ENCODE measurements at places on chromosomes 6 and 20.

- no peaks in the 10 kb centered on the region for H3K36me3 ChIP-seq
- H3K4me3 ChIP-seq = no peak overlapping the region
- DNase-seq = no peak
- peaks cover 5% of the 10 kb centered on the region for H3K27me3 ChIP-seq
These were observed 7.1 kb upstream of the BPIFB1 start for GRCh38 chr20:33275871-33276270.

GRCh38 chr6:26441977-26442376 lies 1.7 kb downstream of the BTN3A3 start:
- peak overlapping the region; percentile 80 for H3K27ac ChIP-seq
- H3K4me1 ChIP-seq = peaks cover 65% of the 10 kb centered on the region
- peak overlapping the region; percentile 97 for H3K4me3 ChIP-seq
- H3K36me3 ChIP-seq = peaks cover 17% of the 10 kb centered on the region
- H3K27me3 ChIP-seq = no peaks in the 10 kb centered on the region

GRCh38 chr20:35293303-35294292 lies 1.4 kb upstream of the FAM83C start:
- DNase-seq = no peak
- H3K27ac ChIP-seq = no peak overlapping the region
- H3K4me3 ChIP-seq = no peak overlapping the region
- H3K27me3 ChIP-seq = peaks cover 2% of the 10 kb centered on the region

GRCh38 chr6:90319979-90320685 lies 23.5 kb upstream of the BACH2 start:
- H3K27ac ChIP-seq = peak overlapping the region; percentile 97
- H3K4me1 ChIP-seq = peaks cover 65% of the 10 kb centered on the region
- H3K4me3 ChIP-seq = peak overlapping the region; percentile 32
- no peaks in the 10 kb centered on the region for H3K27me3 ChIP-seq
- H3K36me3 ChIP-seq = no peaks in the 10 kb centered on the region
- peak; percentile 26 for DNase-seq

- H3K36me3 ChIP-seq = no peaks in the 10 kb centered on the region
- H3K27me3 ChIP-seq = no peaks in the 10 kb centered on the region
- no peak overlapping the region for H3K4me3 ChIP-seq
- DNase-seq = no peak
These were observed 395.7 kb downstream of the ZFAND3 start for GRCh38 chr6:38215225-38215624.

DNA sequence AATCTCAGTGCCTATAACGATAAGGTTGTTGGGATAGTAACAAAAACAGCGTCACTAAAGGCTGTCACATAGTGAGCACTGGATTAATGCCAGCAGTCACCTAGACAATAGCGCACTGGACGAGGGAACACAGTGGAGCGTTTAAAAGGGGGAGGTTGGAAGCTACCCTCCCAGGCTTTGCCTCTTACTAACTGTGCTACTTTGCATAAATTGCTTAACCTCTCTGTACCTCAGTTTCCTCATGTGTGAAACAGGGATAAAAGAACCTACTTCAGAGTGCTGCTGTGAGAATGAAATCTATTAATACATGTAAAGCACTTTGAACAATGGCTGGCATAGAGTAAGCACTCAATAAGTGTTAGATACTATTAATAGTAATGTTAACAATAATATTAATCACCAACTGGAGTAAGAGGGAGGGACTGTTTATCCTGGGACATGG lies 10.5 kb downstream of the BCL2L1 start:
- H3K4me3 ChIP-seq = peak overlapping the region; percentile 24
- DNase-seq = no peak
- peak overlapping the region; percentile 94 for H3K27ac ChIP-seq
- H3K4me1 ChIP-seq = peaks cover 93% of the 10 kb centered on the region
- H3K36me3 ChIP-seq = peaks cover 92% of the 10 kb centered on the region

- H3K27ac ChIP-seq = no peak overlapping the region
- peaks cover 4% of the 10 kb centered on the region for H3K27me3 ChIP-seq
- H3K4me1 ChIP-seq = peaks cover 26% of the 10 kb centered on the region
- no peak overlapping the region for H3K4me3 ChIP-seq
- no peaks in the 10 kb centered on the region for H3K36me3 ChIP-seq
- DNase-seq = no peak
These were observed 50.7 kb upstream of the CD83 start for GRCh38 chr6:14066782-14067406.

DNA sequence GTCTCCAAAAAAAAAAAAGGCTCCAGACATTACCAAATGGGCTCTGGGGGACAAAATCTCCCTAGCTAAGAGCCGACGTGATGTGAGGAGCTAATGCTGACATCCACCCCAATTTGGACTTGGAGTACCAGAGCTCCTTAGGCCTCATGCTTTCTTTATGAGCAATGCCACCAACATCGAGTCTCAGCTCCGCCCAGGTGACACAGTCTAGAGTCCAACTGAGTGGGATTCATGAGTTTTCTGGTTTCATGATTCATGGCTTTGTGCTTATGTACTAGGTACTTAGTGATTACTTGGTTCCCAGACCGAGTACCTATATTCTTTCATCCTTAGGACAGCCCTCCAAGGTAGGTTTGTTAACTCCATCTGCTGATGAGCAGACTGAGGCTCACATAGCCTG lies 4.4 kb downstream of the ANKRD60 start:
- peak; percentile 27 for DNase-seq
- H3K4me1 ChIP-seq = peaks cover 30% of the 10 kb centered on the region
- no peak overlapping the region for H3K4me3 ChIP-seq
- no peak overlapping the region for H3K27ac ChIP-seq
- peaks cover 67% of the 10 kb centered on the region for H3K27me3 ChIP-seq

DNA sequence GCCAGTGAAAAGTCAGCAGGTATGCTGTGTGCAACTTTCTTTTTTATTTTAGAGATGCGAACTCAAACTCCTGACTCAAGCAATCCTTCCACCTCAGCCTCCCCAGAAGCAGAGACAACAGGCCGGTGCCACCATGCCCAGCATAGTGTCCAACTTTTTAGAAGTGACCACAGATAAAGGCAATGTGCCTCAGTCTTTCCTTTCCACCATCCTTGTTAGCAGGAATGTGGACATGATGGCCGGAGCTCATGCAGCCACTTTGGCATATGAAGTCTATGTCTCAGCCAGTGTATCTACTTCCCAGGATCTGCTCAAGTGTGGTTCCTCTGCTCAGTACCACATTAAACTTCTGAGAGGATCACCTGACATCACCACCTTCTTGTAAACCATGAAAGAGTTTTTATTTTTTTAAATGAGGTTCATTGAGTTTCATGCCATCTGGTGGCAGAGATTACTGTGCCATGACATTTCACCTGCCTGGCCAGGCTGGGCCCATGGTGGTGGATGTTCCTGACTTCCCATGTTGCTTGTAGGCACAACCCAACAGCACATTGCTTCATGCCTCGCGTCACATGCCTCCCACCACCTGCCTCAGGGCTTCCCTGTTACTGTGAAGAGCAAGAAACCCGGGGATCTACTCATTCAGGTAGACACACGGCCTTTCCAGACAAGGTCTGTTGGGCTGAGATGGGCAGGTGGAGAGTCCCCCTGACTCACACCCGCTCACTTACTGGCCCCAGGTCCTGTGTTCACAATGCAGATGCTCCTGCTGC lies 216.5 kb downstream of the LY86 start:
- peaks cover 8% of the 10 kb centered on the region for H3K27me3 ChIP-seq
- H3K4me1 ChIP-seq = peaks cover 21% of the 10 kb centered on the region
- no peaks in the 10 kb centered on the region for H3K36me3 ChIP-seq
- no peak for DNase-seq
- no peak overlapping the region for H3K27ac ChIP-seq
- no peak overlapping the region for H3K4me3 ChIP-seq

GRCh38 chr6:148244217-148244935 lies 98.3 kb upstream of the SASH1 start:
- H3K4me3 ChIP-seq = no peak overlapping the region
- no peaks in the 10 kb centered on the region for H3K4me1 ChIP-seq

GRCh38 chr20:38991814-38992704 lies 29.9 kb downstream of the DHX35 start:
- DNase-seq = no peak
- peaks cover 21% of the 10 kb centered on the region for H3K4me1 ChIP-seq
- H3K27me3 ChIP-seq = no peaks in the 10 kb centered on the region

GRCh38 chr6:169501128-169501527 lies 200.7 kb downstream of the WDR27 start:
- H3K4me1 ChIP-seq = no peaks in the 10 kb centered on the region
- no peaks in the 10 kb centered on the region for H3K36me3 ChIP-seq
- no peak for DNase-seq
- H3K27ac ChIP-seq = no peak overlapping the region
- H3K4me3 ChIP-seq = no peak overlapping the region
- H3K27me3 ChIP-seq = no peaks in the 10 kb centered on the region

GRCh38 chr6:89013438-89013837 lies 50.0 kb upstream of the RNGTT start:
- peaks cover under 1% of the 10 kb centered on the region for H3K4me1 ChIP-seq
- H3K27ac ChIP-seq = no peak overlapping the region
- H3K4me3 ChIP-seq = no peak overlapping the region
- no peaks in the 10 kb centered on the region for H3K27me3 ChIP-seq
- no peaks in the 10 kb centered on the region for H3K36me3 ChIP-seq

DNA sequence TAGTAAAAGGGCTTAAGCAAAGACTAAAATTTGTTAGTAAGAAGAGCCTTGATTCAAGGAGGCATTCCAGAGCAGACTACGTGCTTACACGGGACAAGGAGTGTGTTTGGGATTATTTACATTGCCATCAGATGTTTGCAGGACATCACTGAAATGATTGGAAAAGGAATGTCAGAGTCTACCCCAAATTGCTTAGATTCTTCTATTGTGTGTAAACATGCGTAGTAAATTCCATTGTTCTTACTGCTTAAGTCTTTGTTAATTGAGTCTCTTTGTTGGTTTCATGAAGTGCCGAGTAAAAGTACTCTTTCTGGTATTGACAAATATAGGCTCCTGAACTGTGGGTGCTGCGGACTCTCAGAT lies 60.5 kb downstream of the CD83 start:
- no peak overlapping the region for H3K4me3 ChIP-seq
- no peak for DNase-seq
- H3K27ac ChIP-seq = no peak overlapping the region
- H3K36me3 ChIP-seq = no peaks in the 10 kb centered on the region
- H3K4me1 ChIP-seq = peaks cover 10% of the 10 kb centered on the region
- no peaks in the 10 kb centered on the region for H3K27me3 ChIP-seq

GRCh38 chr6:25959890-25960536 lies 2.6 kb upstream of the TRIM38 start:
- H3K4me1 ChIP-seq = peaks cover 65% of the 10 kb centered on the region
- H3K36me3 ChIP-seq = peaks cover 23% of the 10 kb centered on the region
- no peaks in the 10 kb centered on the region for H3K27me3 ChIP-seq
- DNase-seq = no peak
- no peak overlapping the region for H3K4me3 ChIP-seq

DNA sequence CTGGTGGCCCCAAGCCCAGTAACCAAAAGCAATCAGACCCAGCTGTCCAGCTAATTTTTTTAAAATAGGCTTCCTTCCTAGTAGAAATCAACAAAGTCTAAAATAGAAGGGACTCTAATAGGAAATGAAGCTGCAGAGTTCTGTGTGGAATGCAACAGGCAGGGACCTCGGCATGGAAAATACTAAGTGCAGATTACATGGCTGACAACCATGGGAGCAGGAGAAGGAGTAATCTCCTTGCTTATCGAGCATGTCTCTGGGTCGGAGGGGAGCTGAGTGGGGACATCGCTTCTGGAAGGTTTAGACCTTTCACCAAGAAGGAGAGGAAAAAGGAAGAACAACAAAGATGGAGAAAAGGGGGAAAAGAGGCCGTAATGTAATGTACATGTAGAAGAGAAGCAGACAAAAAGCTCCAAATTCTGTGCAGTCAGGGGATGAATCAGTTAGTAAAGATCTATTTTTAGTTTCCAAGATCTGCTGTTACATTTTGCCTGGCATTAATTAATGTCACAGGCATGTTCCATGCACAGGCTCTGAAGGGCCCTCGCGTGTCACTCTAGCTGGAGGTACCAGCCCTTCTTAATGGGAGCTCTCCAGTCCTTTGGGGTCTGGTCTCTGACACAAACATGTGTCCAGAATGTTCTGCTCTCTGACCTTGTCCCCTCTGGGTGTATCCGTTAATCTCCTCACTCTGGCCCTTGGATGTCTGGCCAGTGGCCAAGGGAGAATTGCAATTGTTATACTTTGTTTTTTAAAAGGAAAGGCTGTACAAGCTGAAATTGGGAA lies 16.6 kb upstream of the ZNF831 start:
- H3K4me1 ChIP-seq = peaks cover 84% of the 10 kb centered on the region
- H3K36me3 ChIP-seq = peaks cover 13% of the 10 kb centered on the region
- no peaks in the 10 kb centered on the region for H3K27me3 ChIP-seq
- peak overlapping the region; percentile 83 for H3K4me3 ChIP-seq
- no peak for DNase-seq

- peak overlapping the region; percentile 94 for H3K4me3 ChIP-seq
- H3K36me3 ChIP-seq = no peaks in the 10 kb centered on the region
- no peak overlapping the region for H3K27ac ChIP-seq
These were observed 1.8 kb downstream of the ZBTB12 start for GRCh38 chr6:31899882-31900722.

DNA sequence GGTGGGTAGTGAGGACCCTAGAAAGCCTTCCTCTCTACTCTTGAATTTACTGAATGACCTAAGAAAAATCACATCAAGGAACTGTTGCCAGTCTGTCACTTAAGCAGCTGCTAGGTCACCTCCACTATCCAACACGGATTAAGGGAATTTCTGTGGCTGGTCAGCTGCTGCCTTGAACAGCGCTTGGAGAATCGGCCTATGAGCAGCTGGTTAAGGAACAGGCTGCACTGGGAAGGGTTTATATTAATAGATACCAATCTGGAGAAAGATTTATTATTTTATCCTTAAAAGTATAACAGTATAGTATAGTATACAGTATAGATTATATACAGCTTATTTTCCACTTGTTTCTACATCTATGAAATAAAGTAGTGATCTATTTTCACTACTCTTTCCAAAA lies 6.5 kb downstream of the PTPRK start:
- no peak overlapping the region for H3K27ac ChIP-seq
- H3K4me1 ChIP-seq = peaks cover 13% of the 10 kb centered on the region
- H3K36me3 ChIP-seq = peaks cover 2% of the 10 kb centered on the region
- no peak for DNase-seq
- peaks cover 27% of the 10 kb centered on the region for H3K27me3 ChIP-seq

- H3K4me1 ChIP-seq = peaks cover 8% of the 10 kb centered on the region
- H3K27ac ChIP-seq = no peak overlapping the region
- no peaks in the 10 kb centered on the region for H3K27me3 ChIP-seq
- no peak overlapping the region for H3K4me3 ChIP-seq
- no peaks in the 10 kb centered on the region for H3K36me3 ChIP-seq
These were observed 48.3 kb downstream of the TXLNB start for GRCh38 chr6:139243536-139243935.

GRCh38 chr20:50671626-50672025 lies 19.7 kb downstream of the RIPOR3 start:
- H3K27me3 ChIP-seq = peaks cover 1% of the 10 kb centered on the region
- H3K27ac ChIP-seq = no peak overlapping the region
- no peak for DNase-seq
- no peaks in the 10 kb centered on the region for H3K4me1 ChIP-seq
- no peak overlapping the region for H3K4me3 ChIP-seq

DNA sequence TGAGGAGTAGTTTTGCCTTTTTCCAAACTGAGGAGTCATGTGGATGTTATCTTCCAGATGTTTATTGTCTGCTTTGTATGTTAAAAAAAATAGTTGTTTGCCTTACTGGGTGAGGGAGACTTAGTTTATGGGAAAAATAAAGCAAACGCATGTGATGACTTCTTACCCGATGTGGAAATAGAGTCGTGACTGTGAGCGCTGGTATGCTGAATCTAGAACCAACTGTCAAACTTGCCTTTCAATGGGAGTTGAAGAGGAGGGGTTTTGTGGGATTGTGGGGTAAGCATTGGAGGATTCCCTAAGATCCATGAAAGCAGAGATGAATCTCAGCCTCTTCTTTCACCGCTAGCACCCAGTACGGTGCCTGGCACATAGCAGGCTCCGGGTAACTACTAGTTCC lies 5.3 kb downstream of the DCBLD1 start:
- H3K4me3 ChIP-seq = no peak overlapping the region
- peaks cover 17% of the 10 kb centered on the region for H3K27me3 ChIP-seq
- H3K36me3 ChIP-seq = no peaks in the 10 kb centered on the region
- DNase-seq = no peak
